Activated CD8-positive, alpha-beta memory T cell treated with anti-CD3 and anti-CD28 coated beads, Interleukin-2, amount 10 ng/mL, durations not matched to agents 7 days and 5 days (primary cell): ENCODE measurements at places on chromosomes 4 and X. TPM values are rescaled to one million over a fixed set of nuclear protein-coding genes. Genes with fewer than 3 reads are reported as not detected.
A peak's percentile ranks its signal among the peaks of the same experiment; 100 is the strongest.

Gene ITIH6
- not detected for total RNA-seq

Gene GATA1
- not detected for total RNA-seq

Gene DUSP21
- not detected for total RNA-seq

Gene CENPE
- total RNA-seq, result 56.6 TPM

Gene RNF212
- 1.2 TPM for total RNA-seq

Gene TMEM192
- 7.3 TPM for total RNA-seq

Gene ZNF711
- not detected for total RNA-seq

Gene FGG
- not detected for total RNA-seq

DNA sequence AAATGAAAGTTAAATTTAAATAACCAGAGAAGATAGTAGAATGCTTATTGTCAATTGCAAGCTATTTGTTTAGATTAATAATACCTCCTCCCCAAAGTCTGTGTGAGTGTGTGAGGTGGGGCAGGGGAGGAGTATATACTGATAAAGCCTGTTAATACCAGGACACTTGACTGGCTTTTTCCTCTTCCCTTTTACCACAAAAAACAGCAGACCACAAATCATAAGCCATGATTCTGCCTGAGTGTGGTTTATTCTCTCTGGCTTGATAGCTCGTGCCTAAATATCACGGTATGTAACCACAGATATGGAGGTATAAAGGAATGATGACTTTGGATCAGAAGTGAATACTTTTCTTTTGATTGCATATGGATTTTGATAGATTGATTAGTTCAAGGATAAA, 21.9 kb upstream of the SCRG1 start:
- peaks cover 13% of the 10 kb centered on the region for H3K4me1 ChIP-seq
- DNase-seq, result no peak
- no peak overlapping the region for H3K27ac ChIP-seq
- no peak overlapping the region for H3K4me3 ChIP-seq
- H3K36me3 ChIP-seq, result no peaks in the 10 kb centered on the region

- H3K27ac ChIP-seq, result no peak overlapping the region
- H3K4me3 ChIP-seq, result no peak overlapping the region
Measured at GRCh38 chrX:57587607-57588006, 4.2 kb upstream of the ZXDB start.

DNA sequence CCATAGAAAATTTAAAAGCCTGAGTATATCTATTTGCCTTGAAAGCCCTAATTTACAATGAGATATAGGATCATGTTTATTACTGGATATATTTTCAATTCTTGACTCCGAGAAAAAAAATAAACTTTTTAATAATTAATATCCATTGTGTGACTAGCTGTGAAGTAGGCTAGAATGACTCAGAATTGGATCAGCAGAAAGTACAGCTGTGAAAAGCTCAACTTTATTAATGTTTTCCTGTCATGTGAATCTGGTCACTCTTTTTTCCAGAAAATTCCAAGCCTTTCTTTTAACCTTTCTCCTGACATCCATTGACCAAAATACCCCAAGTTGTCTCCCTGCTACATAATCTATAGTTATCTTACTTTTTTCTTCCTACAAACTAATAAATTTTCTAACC, 171.8 kb upstream of the PACRGL start:
- H3K27me3 ChIP-seq, result no peaks in the 10 kb centered on the region
- no peak overlapping the region for H3K27ac ChIP-seq
- H3K4me3 ChIP-seq, result no peak overlapping the region
- H3K4me1 ChIP-seq, result no peaks in the 10 kb centered on the region
- no peak for DNase-seq

- H3K4me3 ChIP-seq, result no peak overlapping the region
- H3K36me3 ChIP-seq, result no peaks in the 10 kb centered on the region
- no peak overlapping the region for H3K27ac ChIP-seq
- H3K27me3 ChIP-seq, result no peaks in the 10 kb centered on the region
- no peaks in the 10 kb centered on the region for H3K4me1 ChIP-seq
- DNase-seq, result no peak
Measured at GRCh38 chr4:29927895-29928294, 792.3 kb upstream of the PCDH7 start.

DNA sequence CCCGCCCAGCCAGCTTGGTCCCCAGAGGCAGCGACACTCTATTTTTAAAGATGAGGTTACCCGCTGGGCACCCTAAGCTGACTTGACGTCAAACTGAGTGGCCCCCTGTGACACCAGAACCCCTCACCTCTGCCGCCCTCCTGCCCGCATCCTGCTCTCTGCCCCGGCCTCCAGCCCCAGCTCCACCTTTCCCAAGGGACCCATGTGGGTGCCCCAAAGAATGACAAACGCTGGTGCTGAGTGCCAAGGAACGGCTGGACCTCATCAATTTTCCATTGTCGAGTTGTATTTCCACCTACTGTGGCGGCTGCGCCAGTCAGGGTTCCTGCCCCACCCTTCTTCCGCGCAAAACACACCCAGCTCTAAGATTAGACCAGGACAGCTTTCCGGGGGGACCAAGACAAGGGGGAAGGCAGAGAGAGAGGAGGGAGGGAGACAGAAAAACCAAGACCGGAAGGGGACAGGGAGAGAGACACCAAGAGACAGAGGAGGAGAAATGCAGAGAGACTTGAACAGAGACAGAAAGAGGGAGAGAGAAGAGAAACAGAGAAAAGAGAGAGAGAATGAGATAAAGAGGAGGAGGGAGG, 2.0 kb downstream of the PRKX start:
- DNase-seq, result peak; percentile 46
- peak overlapping the region; percentile 95 for H3K27ac ChIP-seq
- peaks cover 17% of the 10 kb centered on the region for H3K36me3 ChIP-seq
- no peaks in the 10 kb centered on the region for H3K27me3 ChIP-seq
- peak overlapping the region; percentile 95 for H3K4me3 ChIP-seq

DNA sequence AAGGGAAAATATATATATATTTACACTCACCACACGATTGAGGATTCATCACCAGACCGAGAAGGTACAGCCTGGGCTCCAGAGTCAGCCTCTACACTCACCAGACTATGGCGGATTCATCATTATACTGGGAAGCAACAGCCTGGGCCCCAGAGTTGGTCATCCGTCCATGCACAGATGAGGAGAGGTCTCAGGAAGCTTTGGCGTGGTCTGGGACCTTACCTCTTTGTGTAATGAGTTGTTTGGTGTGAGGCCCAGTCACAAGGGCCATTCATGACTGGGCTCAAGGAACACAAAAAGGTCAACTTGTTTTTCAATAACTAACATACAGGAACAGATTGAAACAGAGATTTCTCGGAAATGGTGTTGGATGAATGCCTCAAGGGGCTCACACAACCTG, 926.1 kb downstream of the FAM133A start:
- H3K27me3 ChIP-seq, result no peaks in the 10 kb centered on the region
- no peaks in the 10 kb centered on the region for H3K4me1 ChIP-seq
- no peaks in the 10 kb centered on the region for H3K36me3 ChIP-seq
- no peak for DNase-seq
- H3K4me3 ChIP-seq, result no peak overlapping the region

DNA sequence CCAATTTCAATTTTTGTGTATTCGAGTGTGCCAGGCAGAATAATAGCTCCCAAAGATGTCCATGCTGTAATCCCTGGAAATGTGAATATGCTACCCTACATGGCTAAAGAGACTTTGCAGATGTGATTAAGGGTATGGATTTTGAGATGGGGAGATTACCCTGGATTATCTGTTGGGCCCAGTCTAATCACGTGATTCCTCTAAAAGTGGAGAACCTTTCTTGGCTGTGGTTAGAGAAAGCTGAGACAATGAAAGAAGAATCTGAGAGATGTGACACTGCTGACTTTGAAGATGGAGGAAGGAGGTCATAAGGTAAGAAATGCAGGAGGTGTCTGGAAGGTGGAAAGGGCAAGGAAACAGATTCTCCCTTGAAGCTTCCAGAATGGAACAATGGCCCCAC, 503.5 kb upstream of the PITX2 start:
- no peak for DNase-seq
- H3K27ac ChIP-seq, result no peak overlapping the region
- no peaks in the 10 kb centered on the region for H3K27me3 ChIP-seq
- no peaks in the 10 kb centered on the region for H3K36me3 ChIP-seq
- no peaks in the 10 kb centered on the region for H3K4me1 ChIP-seq

DNA sequence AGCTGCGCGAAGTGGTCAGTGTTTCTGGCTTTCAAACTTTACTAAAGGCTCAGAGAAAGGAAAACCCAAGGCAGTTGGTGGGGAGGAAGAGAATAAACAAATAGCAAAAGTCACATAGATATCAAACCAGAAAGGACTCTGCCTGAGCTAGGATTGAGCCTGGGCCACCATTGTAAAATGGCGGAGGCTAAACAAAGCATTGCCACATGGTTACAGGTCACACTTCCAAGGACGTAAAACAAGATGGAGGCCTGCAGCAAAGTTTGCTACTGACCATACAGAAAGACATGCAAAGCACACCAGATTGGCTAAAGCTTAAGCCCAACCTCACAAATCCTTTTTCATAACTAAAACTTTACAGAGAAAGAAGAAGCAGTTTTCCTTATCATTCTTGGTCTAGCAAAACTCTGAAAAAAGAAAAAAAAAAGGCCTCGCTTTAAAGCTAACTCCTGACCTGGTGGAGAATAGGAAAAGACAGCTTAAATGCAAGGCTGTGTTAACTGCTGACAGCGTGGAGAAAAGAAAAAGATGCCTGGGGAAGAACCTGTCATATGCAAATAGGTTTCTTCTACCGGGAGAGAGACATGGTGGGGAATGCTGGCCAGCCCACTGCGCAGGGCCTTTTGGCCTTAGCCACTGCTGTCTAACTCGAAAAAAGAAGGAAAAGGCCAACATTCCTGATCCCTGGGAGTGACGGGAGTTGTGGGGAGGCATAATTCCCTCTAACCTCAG, 81.8 kb upstream of the SMARCA5 start:
- no peaks in the 10 kb centered on the region for H3K4me1 ChIP-seq
- DNase-seq, result no peak
- H3K36me3 ChIP-seq, result no peaks in the 10 kb centered on the region
- H3K4me3 ChIP-seq, result no peak overlapping the region

- H3K27me3 ChIP-seq, result no peaks in the 10 kb centered on the region
- no peak overlapping the region for H3K27ac ChIP-seq
- H3K4me1 ChIP-seq, result peaks cover 14% of the 10 kb centered on the region
- peaks cover 90% of the 10 kb centered on the region for H3K36me3 ChIP-seq
- no peak for DNase-seq
Measured at GRCh38 chr4:168241953-168242352, 76.6 kb downstream of the DDX60 start.

DNA sequence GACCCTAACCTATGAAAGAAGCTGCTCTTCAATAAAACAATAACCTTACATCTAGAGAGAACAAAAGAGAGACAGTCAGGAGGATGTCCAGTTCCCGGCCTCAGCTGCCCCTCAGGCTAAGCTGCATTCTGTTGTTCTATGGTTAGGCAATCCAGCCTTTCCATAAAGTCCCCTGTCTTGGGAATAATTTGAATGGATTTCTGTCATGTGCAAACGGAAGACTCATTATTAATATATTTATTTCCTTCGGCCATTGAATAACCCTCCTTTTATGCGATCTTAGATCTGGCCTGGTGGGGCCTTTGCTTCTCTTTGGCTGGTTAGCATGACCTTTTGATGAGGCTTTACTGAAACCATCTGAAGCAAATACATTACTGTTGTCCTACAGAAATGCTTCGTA, 80.1 kb downstream of the ANKRD50 start:
- H3K4me3 ChIP-seq, result no peak overlapping the region
- H3K4me1 ChIP-seq, result no peaks in the 10 kb centered on the region
- no peaks in the 10 kb centered on the region for H3K36me3 ChIP-seq
- DNase-seq, result no peak
- H3K27me3 ChIP-seq, result no peaks in the 10 kb centered on the region
- no peak overlapping the region for H3K27ac ChIP-seq

- H3K36me3 ChIP-seq, result peaks cover 50% of the 10 kb centered on the region
- DNase-seq, result peak; percentile 67
- H3K4me1 ChIP-seq, result peaks cover 60% of the 10 kb centered on the region
- H3K27me3 ChIP-seq, result no peaks in the 10 kb centered on the region
- H3K4me3 ChIP-seq, result peak overlapping the region; percentile 94
Measured at GRCh38 chr4:184648313-184649025, 778 bp downstream of the CASP3 start.

- H3K4me3 ChIP-seq, result no peak overlapping the region
- no peaks in the 10 kb centered on the region for H3K36me3 ChIP-seq
- H3K27me3 ChIP-seq, result no peaks in the 10 kb centered on the region
- H3K27ac ChIP-seq, result no peak overlapping the region
- H3K4me1 ChIP-seq, result no peaks in the 10 kb centered on the region
- DNase-seq, result no peak
Measured at GRCh38 chr4:12393631-12394262, 965.1 kb upstream of the HS3ST1 start.

DNA sequence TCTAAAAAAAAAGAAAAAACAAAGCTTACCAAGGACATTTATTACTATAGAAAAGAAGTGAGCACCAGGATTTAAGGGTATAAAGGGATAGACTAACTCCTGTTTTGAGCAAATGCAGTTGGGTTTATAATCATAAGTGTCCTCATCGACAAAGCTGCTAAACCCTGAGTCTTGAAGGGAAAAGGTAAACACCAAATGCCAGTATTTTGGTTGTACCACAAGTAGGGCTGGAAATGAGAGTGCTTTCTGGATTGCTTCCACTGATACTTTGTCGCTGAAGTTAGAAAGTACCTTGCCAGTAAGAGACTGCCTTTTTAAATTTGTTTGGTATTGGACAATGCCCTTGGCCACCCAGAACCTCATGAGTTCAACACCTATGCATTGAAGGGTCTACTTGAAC, 53.7 kb downstream of the WDFY3 start:
- H3K27me3 ChIP-seq, result no peaks in the 10 kb centered on the region
- H3K4me1 ChIP-seq, result no peaks in the 10 kb centered on the region
- no peaks in the 10 kb centered on the region for H3K36me3 ChIP-seq
- H3K27ac ChIP-seq, result no peak overlapping the region
- DNase-seq, result no peak

DNA sequence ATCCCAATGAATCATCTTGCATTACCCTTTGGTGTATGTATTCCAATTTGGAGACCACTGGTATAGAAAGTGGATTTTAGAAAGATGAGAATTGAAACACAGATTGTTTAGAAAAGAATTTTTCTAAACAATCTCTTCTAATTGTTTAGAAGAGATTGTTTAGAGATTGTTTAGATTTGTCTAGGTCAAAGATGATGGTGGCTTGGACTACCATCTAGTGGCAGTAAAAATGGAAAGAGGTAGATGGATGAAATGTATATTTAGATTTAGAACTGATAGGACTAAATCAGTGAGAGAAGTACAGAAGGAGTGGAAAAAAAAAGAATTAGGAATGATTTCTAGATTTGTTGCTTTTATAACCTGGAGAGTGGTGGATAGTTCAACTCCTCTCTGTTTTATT, 70.6 kb downstream of the ARSJ start:
- no peak overlapping the region for H3K4me3 ChIP-seq
- no peak for DNase-seq
- peaks cover 2% of the 10 kb centered on the region for H3K36me3 ChIP-seq
- no peaks in the 10 kb centered on the region for H3K4me1 ChIP-seq
- H3K27ac ChIP-seq, result no peak overlapping the region
- peaks cover 3% of the 10 kb centered on the region for H3K27me3 ChIP-seq

GRCh38 chr4:48772556-48772955, 7.5 kb downstream of the FRYL start:
- DNase-seq, result no peak
- H3K27ac ChIP-seq, result no peak overlapping the region
- H3K36me3 ChIP-seq, result peaks cover 40% of the 10 kb centered on the region

GRCh38 chr4:188437535-188437934, 298.3 kb downstream of the TRIML1 start:
- no peaks in the 10 kb centered on the region for H3K27me3 ChIP-seq
- no peaks in the 10 kb centered on the region for H3K4me1 ChIP-seq
- no peak for DNase-seq
- no peak overlapping the region for H3K4me3 ChIP-seq
- no peak overlapping the region for H3K27ac ChIP-seq
